ENCODE measurements at places on chromosomes 2 and 18. TPM values are rescaled to one million over a fixed set of nuclear protein-coding genes. Genes with fewer than 3 reads are reported as not detected.
A peak's percentile ranks its signal among the peaks of the same experiment; 100 is the strongest.

Gene ANKRD62
- total RNA-seq, result not detected

- peak; percentile 47 for DNase-seq
Measured at GRCh38 chr2:29010946-29011345, 29.8 kb downstream of the TOGARAM2 start.

DNA sequence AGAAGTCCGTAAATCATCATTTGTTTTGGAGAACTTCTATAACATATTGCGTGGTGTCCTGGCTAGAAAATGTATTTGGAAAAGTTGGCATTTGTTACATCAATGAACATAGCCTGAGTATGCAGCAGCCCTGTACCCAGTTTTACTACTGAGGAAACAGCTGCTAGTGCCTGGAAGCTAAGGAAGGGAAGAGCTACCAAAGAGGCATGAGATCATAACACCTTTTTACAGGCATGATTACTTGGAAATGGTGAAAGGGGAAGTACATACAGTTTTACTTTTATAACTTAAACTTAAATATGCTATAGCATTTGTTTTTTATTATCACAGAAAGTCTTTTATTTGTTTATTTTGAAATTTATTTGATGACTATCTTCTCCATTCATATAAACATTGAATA is 128.4 kb upstream of the MC4R start:
- no peak for DNase-seq

GRCh38 chr2:48414980-48415835 is 114.7 kb upstream of the STON1 start:
- DNase-seq, result peak; percentile 36

Gene IL1F10
- total RNA-seq, result not detected

DNA sequence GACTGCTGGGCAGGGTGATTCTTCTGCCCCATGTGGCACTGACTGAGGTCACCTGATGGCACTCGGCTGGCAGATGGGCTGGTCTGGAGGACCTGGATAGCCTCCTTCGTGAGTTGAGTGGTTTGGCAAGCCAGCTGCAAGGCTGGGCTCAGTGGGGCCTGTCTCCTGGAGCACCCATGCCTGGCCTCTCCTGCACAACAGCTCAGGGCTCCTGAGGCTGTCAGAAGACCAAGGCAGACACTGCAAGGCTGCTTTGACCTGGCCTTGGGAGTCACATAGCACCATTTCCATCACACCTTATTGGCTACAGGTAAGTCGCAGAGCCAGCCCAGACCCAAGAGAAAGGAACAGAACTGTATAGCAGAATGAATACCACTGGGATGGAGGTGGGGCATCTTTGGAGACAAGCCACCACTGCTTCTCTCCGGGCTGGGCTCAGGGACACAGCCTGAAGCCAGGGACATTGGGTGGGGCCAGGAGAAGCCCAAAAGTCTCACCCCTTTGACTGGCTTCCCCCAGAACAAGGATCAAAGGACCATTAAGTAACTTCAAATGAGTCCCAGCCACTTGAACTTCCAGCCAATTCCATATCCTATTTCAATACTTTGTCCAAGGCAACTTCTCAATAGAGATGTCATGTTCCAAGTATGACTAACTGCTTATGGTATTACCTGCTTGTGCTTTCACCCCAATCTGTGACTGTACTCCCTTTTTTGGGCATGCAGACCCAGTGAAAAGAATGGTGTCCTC is 156.3 kb downstream of the CABLES1 start:
- DNase-seq, result no peak

DNA sequence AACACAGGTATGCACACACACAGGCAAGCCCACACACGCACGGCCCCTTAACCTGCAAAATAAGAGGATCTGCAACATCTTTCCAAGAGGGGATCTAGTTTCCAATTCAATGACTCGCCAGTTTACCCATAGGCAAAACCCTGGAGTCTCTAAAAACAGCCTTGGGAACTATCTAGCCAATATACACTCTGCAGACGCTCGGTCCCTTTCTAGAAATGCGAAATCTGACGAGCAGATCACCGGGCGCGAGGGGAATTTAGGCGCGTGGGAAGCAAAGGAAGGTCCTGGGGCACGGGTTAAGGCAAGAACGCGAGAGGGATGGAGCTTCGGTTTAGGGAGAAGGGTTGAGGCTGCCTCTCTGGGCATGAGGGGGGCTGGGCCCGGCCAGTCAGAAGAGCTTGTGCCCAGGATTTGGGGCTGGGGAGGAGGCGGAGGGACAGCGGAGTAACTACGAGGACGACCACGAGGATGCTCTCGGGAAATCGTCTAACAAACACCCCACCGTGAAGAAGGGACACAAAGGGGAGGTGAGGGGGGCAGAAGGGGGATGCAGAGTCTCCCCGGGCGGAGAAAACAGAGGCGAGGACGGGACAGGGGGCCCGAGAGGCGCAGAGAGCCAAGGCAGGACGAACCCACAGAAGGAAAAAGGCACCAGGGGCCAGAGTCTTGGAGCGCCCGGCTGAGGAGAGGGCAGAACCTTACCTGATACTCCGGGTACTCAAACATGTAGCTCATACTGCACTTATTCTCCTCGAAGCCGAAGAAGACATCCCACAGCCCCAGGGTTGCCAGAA is 542 bp downstream of the PGAP1 start:
- DNase-seq, result peak; percentile 17

DNA sequence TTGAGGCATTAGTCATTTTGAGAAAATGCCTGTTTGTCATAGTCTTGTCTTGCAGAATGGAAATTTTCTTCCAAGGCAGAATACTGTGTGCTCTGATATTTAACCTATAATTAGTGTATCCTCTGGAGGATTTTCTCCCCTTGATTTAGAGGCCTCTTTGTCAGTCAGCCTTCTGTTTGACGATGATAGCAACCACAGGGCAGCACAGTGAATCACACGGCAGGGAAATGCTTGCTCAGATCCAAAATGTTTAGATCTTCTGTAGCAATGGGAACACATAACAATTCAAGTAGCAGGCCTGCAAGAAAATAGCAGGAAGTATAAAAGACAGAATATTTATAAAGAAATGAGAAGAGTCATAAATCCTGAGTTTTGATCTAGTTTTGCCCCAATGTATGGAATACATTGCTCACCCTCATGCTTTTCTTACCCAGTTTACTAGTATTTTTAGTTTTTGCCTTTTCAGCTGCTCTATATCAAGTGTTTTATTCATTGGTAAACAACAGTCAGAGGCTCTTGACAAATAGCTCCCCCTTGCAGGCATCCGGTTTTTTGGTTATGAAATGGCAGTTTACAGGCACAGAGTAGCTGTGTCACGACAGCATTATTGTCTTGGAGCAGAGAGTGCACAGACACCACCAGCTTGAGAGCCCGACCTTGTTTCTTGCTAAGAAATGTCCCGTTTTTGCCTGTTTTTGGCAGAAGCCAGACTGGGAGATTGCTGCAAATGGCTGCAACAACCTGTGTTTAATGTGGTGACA is 185.1 kb downstream of the MYO3B start:
- peak; percentile 46 for DNase-seq

- DNase-seq, result no peak
Measured at GRCh38 chr2:166197446-166197845, 69.6 kb upstream of the SCN1A start.

GRCh38 chr2:133562558-133562957 is 5.7 kb downstream of the NCKAP5 start:
- no peak for DNase-seq

Gene ASIC4
- total RNA-seq, result not detected

DNA sequence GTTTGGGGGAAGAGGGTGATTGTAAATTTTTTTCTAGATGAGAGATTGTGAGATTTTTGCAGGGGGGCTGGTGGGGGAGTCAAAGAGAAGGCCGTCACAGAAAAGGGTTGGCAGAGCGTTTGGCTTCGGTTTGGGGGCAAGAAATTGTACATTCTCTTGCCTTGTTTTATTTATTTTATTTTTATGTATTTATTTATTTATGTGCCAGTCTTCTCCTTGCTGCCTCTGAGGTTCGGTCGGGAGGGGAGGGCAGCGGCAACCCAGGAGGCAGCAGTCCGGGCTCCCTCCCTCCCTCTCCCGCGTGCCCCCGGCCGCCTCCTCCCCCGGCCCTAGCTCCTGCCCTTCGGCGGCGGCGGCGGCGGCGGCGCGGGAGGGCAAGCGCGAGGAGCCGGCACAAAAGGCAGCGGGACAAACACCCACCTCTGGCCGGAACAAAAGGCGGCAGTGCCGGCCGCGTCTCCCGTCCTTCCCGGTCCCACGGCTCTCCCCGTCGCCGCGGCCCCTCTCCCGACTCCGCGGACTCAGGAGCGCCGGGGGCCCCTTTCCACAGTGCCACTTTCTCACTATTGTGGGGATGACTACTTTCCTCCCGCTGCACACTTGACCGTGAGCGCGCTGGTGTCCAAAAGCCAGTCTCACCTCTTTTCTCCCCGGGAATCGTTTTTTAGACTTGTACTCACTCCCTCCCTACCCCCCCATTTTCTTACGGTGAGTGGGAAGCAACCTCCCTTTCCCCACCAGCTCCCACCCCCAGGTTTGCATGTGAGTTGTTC is 1.2 kb downstream of the BCL11A start:
- DNase-seq, result no peak

Gene KLHL29
- total RNA-seq, result 3.5 TPM

DNA sequence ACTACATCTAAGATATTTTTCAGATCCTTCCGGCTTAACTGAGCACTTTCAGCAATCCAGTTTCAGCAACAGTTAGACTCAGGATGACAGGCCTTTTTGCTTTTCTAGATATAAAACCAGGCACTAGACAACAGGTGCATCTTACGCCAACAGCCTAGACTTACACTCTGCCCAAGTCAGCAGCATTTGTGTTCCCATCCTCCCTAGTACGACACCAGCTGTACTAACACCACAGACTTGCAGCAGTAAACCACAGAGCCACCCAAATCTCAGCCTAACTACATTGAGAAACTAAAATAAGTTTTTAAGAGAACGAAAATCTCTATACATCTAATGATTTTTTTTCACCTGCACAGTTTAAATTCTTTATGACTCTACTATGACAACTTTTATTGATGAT is 89.9 kb upstream of the DNMT3A start:
- no peak for DNase-seq

DNA sequence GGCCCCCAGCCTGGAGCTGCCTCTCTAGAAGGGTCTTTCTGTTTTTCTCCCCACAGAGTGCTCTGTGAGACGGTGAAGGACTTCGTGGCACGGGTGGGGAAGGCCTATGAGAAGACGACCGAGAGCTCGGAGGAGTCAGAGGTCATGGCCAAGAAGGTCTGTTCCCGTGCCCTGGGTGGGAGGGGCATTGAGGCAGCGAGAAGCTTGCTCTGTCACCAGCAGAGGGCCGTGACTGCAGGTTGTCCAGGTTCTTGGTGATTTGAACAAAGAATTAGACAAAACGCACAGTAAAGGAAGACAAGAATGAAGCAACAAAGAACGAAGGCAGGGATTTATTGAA is 93.9 kb downstream of the DGKD start:
- DNase-seq, result no peak

Gene EFHD1
- total RNA-seq, result 0.50 TPM

GRCh38 chr18:77068321-77069312 is 64.0 kb downstream of the MBP start:
- DNase-seq, result peak; percentile 64

- DNase-seq, result no peak
Measured at GRCh38 chr18:48808476-48808875, 142.3 kb downstream of the SMAD7 start.

Gene DNAJC5G
- not detected for total RNA-seq

Gene HRH4
- total RNA-seq, result 0.21 TPM

DNA sequence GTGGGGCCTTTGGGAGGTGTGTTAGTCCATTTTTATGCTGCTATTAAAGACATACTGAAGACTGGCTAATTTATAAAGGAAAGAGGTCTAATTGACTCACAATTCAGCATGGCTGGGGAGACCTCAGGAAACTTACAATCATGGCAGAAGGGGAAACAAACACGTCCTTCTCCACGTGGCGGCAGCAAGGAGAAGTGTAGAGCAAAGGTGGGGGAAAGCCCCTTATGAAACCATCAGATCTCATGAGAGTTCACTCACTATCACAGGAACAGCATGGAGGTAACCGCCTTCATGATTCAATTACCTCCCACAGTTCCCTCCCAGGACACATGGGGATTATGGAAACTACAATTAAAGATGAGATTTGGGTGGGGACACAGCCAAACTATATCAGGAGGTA is 187.1 kb upstream of the OSR1 start:
- DNase-seq, result no peak

Gene PNPT1
- 22.6 TPM for total RNA-seq

- DNase-seq, result no peak
Measured at GRCh38 chr2:166627893-166628292, 133.8 kb upstream of the SCN7A start.

Gene CCDC148
- 0.15 TPM for total RNA-seq

DNA sequence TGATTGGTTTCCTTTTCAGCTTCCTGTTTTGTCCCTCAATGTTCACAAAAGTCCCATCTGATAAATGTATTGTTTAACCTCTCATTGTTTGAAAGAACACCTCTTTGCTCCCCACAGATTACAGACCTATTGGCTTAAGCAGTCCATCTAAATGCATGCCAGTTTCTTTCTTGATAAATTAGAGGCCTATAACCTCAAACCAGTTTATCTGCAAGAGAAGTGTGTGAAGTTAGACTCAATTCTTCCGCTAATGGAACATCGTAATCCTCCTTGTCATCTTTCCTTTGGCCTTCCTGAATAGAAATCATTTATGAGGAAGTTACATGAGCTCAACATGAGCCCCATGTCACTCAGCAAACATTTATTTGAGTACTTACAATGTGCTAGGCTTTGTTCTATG is 74.0 kb downstream of the FRZB start:
- no peak for DNase-seq

DNA sequence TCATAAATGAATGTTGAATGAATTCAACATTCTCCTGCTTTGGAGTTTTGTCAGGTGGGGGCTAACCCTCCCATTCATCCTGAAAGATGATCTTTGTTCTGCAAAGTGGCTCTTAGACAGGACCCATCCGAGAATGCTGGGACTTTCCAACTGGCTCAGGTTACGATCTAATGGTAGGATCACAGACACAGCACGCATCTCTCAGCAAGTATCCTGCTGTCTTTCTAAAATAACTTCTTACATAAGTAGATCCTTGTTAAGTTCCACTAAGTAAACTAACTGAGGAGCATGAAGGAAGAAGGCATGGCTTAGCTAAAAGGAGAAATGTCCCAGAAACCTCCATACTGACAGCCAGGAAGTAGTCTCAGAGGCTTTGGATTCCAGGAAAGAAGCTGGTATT is 23.7 kb downstream of the CYP27A1 start:
- no peak for DNase-seq

Gene CDKL4
- total RNA-seq, result 0.50 TPM

GRCh38 chr2:173050684-173051083 is 25.0 kb upstream of the MAP3K20 start:
- no peak for DNase-seq

Gene OTOS
- total RNA-seq, result not detected

- DNase-seq, result no peak
Measured at GRCh38 chr2:108889907-108890306, 99.1 kb downstream of the EDAR start.

GRCh38 chr18:80229363-80229762 is 18.0 kb downstream of the PARD6G start:
- DNase-seq, result no peak

Gene TPO
- total RNA-seq, result 0.22 TPM

GRCh38 chr18:29153091-29153490 is 976.2 kb upstream of the CDH2 start:
- no peak for DNase-seq
